GM10248 (cell line): ENCODE measurements at places on chromosomes 3 and 15.

DNA sequence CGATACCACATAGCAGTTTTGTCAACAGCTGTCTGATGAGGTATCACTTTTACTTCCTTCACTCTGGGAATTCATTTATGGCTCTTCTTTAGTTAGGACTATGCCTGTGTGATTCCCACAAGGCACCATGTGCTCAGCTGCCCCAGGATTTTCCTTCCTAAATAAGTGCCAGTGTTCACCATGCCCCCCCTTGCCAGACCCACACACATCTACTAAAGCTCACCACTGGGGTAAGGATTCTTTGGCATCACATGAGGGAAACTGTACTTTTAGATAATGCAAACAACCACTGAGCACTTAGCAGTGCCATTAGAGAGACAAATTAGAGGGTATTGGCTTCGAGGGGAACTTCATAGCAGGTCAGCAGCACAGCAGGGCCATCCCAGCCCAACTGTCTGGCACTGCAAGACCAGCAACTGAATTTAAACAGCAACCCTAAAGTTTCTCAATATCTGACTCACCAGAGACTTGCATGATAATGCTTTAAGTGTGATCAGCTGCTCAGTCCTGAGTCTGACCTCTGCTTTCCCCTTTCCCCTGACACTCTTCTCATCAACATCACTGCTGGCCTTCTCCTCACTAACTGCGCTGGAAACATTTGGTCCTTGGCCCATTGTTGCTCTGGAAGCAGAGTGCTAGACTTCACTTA lies 114.3 kb downstream of the STAC start:
- DNase-seq, result no peak

DNA sequence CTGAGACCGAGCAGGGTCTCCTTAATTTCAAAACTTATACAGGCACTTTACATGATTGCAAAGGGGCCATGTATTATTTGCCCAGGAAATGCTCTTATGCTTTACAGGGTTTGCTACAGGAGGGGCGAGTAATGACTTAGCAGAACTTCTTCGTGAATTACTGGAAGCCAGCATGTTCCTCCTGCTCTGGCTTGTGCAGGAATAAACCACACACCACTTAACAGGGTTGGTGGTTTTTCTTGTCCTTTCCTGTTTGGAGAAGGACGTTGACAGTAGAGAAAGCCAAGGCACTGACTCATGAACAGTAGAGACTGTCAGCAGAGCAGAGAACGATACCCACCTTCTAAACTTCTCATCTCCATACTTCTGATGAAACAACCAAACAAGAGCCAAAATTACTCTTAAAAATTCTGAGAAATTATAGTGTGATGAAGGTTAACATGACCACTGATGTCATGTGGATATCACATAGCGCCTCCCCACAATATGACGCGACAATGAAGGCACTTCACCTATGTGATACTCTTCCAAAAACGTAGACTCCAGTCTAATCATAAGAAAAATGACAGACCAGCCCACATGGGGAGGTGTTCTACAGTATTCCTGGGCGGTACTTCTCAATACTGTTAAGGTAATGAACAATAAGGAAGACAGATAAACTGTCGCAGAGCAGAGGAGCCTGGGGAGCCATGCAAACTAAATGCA lies 24.7 kb upstream of the MCTP2 start:
- no peak for DNase-seq

DNA sequence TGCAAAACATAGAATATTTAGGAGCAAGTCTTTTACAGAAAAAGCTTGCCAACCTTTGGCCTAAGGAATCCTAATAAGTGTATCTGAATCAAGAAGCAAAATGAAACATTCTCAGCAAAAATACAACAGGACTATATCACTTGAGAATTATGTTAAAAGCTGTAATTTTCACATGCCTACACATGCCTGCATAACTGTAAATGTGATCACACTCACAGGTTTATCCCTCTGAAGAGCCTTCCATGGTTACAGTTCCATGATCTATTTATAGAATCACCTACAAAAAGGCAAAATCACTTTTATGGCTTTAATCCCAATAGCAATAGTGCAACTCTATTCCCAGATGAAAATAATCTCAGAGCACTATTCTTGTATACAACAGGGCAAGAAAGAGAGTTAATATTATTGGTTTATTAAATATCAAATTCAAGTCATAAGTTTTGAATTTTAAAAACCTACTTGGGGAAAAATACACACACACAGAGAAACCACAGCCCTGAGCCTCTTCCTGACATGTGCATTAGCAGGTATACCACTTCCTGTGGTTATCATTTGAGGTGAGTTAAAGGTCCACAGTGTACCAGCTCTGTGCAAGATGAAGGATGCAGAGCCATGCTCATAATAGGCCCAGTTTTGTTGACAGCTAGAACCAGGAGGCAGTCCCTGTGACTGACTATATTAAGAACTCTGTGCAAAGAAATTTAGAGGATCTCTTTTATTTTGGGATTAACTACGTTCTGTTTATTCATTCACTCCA lies 252.5 kb upstream of the TGFBR2 start:
- no peak for DNase-seq

GRCh38 chr3:64956711-64957325 lies 269.0 kb upstream of the ADAMTS9 start:
- DNase-seq, result no peak

- peak; percentile 32 for DNase-seq
Observed at GRCh38 chr3:10417847-10418246, 87.5 kb downstream of the ATP2B2 start.

GRCh38 chr15:41544650-41545015 lies 576 bp upstream of the RPAP1 start:
- DNase-seq, result no peak

GRCh38 chr15:100429116-100429728 lies 87.4 kb upstream of the ADAMTS17 start:
- no peak for DNase-seq

- no peak for DNase-seq
Observed at GRCh38 chr15:61820951-61821350, 239.3 kb downstream of the VPS13C start.

DNA sequence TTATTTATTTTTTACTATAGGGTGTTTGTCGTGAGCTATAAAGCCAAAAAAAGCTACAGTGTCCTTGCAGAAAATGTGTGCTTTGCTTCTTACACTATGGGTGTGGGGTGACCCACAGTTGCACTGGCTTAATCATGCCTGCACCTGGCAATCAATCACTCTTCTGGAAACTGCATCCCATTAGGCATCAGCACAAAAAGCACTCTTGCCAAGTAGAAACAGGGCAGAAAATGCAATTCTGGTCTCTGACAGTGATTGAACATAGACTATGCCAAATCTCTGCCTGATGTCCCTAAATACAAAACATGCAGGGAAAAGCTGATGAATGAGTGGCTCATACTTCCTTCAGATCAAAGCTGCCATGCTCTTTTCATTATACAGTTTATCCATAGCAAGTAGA lies 30.4 kb upstream of the PLAAT1 start:
- DNase-seq, result no peak

GRCh38 chr3:4528819-4529600 lies 35.9 kb downstream of the ITPR1 start:
- DNase-seq, result no peak

DNA sequence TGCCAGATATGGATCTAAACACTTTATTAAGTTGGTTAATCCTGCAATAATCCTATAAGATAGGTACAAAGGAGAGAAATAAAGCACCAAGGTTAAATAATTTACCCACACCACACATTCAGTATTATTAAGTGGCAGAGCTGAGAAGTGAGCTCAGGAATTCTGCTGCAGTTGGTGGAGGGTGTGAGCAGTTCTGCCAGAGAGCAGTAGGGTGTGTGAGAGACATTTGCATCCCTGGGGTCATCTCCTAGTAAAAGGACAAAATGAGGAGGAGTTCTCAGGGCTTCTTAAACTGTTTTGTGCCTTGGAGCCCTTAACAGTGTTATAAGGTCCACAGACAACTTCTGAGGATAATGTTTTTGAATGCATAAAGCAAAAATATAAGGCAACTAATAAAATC lies 484.5 kb downstream of the TAFA4 start:
- DNase-seq, result no peak

DNA sequence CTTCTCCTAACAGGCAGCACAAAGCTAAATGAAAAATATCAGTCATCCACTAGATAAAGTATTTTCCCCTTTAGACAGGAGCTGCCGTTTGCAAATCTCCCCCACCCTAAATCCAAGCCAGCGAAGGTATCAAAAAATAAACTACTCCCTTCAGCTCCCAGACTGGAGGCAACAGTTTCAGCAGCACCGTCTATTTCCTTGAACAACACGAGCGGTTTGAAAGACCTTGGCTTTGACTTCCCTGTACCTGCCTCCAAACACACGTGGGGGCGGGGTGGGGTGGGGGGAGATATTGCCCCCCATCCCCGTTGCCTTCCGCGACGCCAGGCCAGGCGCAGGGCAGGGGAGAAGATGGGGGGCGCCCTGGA lies 832 bp upstream of the CACNA1D start:
- no peak for DNase-seq

DNA sequence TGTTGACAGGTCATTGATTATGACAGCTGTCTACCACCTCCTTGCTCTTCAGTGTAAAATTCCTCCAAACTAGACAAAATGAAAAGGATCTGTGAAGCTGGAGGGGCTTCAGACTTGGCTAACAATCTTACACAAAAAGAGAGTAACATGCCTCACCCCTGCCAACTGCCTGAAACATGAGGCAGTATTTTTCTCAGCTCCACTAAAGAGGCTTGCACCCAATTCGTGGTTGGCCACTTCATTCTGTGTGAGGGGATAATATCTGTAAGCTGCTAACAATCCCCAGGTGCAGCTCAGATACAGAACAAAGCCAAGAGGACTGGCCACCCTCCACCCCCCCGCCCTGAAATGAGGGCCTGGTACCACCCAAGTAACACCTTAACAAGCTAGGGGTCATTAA lies 2.8 kb downstream of the MB21D2 start:
- no peak for DNase-seq

DNA sequence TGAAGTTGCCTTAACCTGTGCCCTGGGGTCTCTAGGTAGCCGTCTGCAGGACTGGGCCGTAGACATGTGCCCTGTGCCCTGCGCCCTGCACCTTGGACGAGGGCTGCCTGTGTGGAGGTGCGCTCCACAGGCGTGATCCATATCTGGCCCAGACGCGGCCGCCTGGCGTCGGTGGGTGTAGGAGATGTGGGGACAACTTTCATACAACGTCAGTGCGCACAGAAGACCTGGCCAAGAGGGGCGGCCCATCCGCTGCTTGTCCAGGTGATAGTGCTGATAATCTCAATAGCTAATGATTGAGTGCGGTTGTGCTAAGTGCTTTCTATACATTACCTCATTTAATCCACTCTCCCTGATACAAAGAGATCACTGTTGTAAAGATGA lies 665 bp upstream of the RASGRP1 start:
- DNase-seq, result no peak

DNA sequence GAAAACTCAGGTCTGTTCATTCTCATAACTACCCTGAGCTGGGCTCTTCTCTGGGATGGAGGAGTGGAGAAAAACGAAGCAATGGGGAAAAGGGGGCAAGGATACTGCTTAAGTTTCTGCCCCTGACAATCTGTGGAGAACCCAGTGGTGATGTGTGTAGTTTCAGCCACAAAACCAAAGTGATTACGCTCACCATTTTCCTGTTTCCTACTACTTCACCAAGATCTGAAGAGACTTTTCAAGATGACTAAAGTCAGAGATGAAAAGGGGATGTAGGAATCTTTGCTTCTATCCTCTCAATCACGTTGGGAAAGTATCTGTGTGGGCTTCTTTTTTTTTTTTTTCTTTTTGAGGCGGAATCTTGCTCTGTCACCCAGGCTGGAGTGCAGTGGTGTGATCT lies 8.3 kb upstream of the UBE2E1 start:
- peak; percentile 36 for DNase-seq

- DNase-seq, result no peak
Observed at GRCh38 chr15:78415284-78415683, 22.7 kb upstream of the IREB2 start.

- DNase-seq, result no peak
Observed at GRCh38 chr3:182755712-182756111, 37.6 kb upstream of the ATP11B start.

- no peak for DNase-seq
Observed at GRCh38 chr3:73926360-73927202, 301.8 kb upstream of the PDZRN3 start.

DNA sequence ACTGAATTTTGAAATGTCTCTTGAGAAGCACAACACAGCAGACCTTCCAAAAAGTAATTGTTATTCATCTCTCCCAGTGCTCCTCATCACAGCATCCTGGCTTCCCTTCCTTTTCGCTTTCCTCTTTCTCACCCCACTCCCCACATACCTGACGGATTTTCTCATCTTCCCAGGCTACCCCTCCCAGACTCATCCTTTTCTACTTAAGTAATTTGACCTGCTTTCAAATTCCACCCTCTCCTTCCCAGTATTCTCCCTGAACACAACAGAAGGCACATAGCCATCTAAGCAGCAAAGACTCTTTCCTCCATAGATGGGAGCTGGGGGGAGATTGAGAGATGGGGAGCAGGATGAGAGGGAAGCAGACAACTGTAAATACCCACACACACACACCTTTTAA lies 187.1 kb upstream of the STT3B start:
- no peak for DNase-seq

GRCh38 chr15:78359041-78359808 lies 19.1 kb downstream of the CRABP1 start:
- no peak for DNase-seq

GRCh38 chr3:39251576-39251975 lies 28.3 kb downstream of the CX3CR1 start:
- DNase-seq, result no peak

GRCh38 chr3:23055733-23056376 lies 147.3 kb upstream of the UBE2E2 start:
- DNase-seq, result no peak

GRCh38 chr3:76438971-76439370 lies 600.9 kb upstream of the ROBO2 start:
- DNase-seq, result no peak

- no peak for DNase-seq
Observed at GRCh38 chr3:38828681-38829080, 12.7 kb upstream of the SCN10A start.

- no peak for DNase-seq
Observed at GRCh38 chr3:93989241-93989640, 9.3 kb downstream of the ARL13B start.

- DNase-seq, result no peak
Observed at GRCh38 chr3:94221829-94222228, 159.0 kb downstream of the NSUN3 start.

DNA sequence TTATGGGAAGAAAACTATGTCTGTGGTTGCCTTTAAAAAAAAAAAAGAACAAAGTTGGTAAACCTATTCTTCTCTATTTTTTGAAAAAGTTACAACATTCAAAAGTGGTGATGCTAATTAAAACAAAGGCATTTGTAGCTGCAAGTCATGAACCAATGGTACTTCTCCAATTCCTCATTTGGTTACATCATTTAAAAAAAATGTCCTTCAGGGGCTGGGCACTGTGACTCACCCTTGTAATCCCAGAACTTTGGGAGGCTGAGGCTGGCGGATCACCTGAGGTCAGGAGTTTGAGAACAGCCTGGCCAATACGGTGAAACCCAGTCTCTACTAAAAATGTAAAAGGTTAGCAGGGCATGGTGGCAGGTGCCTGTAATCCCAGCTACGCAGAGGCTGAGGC lies 574.6 kb downstream of the VGLL3 start:
- DNase-seq, result no peak

DNA sequence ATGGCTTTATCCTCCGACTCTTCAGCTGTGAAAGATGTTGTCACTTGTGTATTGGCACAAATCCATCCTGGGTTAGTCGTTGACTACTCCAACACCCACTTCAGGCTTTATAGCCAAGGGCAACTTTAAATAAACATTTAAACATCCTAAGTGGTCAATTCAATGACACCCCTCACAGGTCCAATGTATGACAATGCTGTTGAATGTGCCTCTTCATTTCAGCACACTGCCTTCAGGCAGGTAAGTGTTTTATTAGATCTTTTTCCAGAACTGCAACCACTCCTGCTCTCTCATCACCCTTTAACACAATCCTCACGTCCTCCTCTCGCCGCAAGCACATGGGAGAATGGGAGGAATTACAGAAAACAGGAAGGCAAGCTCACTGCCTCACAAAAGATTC lies 30.3 kb downstream of the IL12A start:
- DNase-seq, result no peak
